ENCODE measurements at places on chromosomes 6 and 20. TPM values are rescaled to one million over a fixed set of nuclear protein-coding genes. Genes with fewer than 3 reads are reported as not detected.

DNA sequence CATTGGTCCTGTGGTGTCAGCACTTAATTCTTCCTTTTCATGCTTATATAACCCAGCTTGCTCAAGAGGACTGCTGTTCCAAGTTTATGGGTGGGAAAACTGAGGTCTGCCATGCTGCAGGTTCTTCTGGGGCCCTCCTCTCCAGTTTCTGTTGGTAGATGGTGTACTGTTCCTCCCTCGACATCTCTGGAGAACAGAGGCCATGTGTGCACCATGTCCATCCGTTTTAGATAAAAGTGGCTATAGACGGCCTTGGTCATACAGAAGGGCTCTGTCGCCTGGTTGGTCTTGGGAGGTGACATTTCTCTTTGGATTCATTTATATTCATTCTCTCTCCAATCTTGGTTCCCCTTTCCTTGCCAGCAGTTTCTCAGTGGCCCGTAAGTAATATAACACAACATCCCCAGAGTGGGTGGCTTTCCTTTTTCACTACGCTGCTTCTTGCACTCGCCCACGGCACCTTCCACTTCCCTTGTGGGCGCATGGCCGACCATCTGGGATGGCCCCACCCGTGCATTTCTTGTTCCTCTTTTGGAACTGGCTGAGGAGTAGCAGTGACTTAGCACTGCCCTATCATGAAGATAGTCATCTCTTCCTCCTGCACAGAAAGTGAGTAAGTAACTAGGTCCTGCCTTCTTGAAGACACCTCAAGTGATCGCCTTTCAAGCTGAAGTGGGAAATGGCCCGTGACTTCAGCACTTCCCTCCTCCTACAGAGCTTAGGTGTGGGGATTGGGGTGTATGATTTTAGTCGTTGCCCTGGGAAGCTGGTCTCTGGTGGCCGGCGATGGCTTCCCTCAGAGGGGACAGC, 94.2 kb downstream of the RREB1 start:
- H3K4me1 ChIP-seq, result peaks cover 25% of the 10 kb centered on the region
- no peak overlapping the region for H3K4me3 ChIP-seq
- peak overlapping the region; percentile 30 for H3K27ac ChIP-seq
- peaks cover 15% of the 10 kb centered on the region for H3K36me3 ChIP-seq
- H3K27me3 ChIP-seq, result no peaks in the 10 kb centered on the region

GRCh38 chr6:70164556-70164955, 138.3 kb downstream of the COL9A1 start:
- H3K4me3 ChIP-seq, result no peak overlapping the region
- no peak overlapping the region for H3K27ac ChIP-seq
- DNase-seq, result no peak
- peaks cover 7% of the 10 kb centered on the region for H3K4me1 ChIP-seq
- H3K27me3 ChIP-seq, result peaks cover 33% of the 10 kb centered on the region
- no peaks in the 10 kb centered on the region for H3K36me3 ChIP-seq

BEND3 gene
- 9.3 TPM for total RNA-seq

GRCh38 chr6:72522735-72523141, 99.1 kb upstream of the KCNQ5 start:
- no peak overlapping the region for H3K4me3 ChIP-seq
- no peaks in the 10 kb centered on the region for H3K36me3 ChIP-seq
- peak; percentile 6 for DNase-seq
- no peak overlapping the region for H3K27ac ChIP-seq

GRCh38 chr6:136628996-136629395, 78.8 kb upstream of the MAP7 start:
- H3K4me1 ChIP-seq, result no peaks in the 10 kb centered on the region
- H3K27me3 ChIP-seq, result no peaks in the 10 kb centered on the region
- peaks cover 3% of the 10 kb centered on the region for H3K36me3 ChIP-seq
- H3K27ac ChIP-seq, result no peak overlapping the region
- no peak overlapping the region for H3K4me3 ChIP-seq
- DNase-seq, result no peak

GRCh38 chr20:43942201-43942590, 27.5 kb downstream of the TOX2 start:
- H3K4me1 ChIP-seq, result peaks cover 40% of the 10 kb centered on the region
- peaks cover 24% of the 10 kb centered on the region for H3K27me3 ChIP-seq
- H3K36me3 ChIP-seq, result no peaks in the 10 kb centered on the region
- no peak for DNase-seq

GRCh38 chr6:116491610-116492330, 19.7 kb upstream of the CALHM5 start:
- H3K4me1 ChIP-seq, result no peaks in the 10 kb centered on the region
- no peaks in the 10 kb centered on the region for H3K36me3 ChIP-seq
- DNase-seq, result no peak
- H3K27ac ChIP-seq, result no peak overlapping the region
- no peak overlapping the region for H3K4me3 ChIP-seq

DNA sequence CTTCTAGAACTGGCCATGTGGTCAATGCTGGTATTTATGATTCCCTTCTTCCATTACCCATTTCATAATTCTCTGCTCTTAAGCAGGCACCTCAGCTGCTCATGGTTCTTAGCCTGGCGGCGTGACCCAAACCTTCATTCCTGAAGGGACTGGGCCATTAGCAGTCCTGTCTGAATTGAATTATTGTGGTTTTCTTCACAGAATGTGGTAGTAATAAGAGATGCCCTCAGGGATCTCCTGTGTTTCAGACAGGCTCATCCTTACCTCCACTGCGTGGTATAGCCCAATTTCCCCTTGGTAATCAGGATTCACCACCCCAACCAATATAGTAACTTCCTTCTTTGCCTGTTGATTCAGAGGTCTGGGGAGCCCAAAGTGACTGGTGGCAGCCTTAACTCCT, 37.6 kb downstream of the PKIB start:
- peaks cover 6% of the 10 kb centered on the region for H3K27me3 ChIP-seq
- H3K27ac ChIP-seq, result no peak overlapping the region
- H3K4me1 ChIP-seq, result no peaks in the 10 kb centered on the region
- H3K4me3 ChIP-seq, result no peak overlapping the region
- H3K36me3 ChIP-seq, result no peaks in the 10 kb centered on the region

DNA sequence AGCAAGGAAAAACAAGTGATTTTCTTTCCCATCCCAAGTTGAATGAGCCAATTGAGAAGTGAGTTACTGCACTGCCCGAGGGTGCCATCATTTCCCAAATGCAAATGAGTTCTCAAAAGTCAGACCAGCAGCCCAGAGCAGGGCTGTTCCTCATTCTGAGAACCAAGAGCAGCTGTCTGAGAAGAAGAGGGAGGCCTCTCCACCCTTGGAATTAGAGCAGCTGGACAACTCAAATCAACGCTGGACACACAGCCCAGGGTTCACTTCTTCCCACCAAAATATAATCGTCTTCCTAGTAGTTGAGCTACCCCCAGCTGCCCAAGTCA, 4.6 kb upstream of the PREX1 start:
- peak overlapping the region; percentile 31 for H3K27ac ChIP-seq
- H3K36me3 ChIP-seq, result peaks cover 2% of the 10 kb centered on the region
- DNase-seq, result no peak
- H3K4me1 ChIP-seq, result peaks cover 21% of the 10 kb centered on the region

DNA sequence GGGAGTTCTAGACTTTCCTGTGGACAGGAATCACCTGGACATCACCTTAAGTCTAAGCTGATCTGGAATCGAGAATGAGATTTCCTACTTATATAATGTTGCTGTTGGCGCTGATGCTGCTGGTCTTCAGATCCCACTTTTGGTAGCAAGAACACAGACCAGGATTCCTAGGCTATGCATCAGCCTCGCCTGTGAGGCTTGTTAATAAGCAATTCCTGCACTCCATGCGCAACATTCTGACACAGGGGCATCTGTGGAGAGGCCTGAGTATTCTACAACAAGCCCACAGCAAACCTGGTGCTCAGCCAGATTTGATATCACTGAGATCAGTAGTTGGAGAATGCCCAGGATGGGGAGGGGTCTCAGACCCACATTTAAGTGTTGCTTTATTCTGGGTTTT, 52.0 kb upstream of the TRIM26 start:
- no peak overlapping the region for H3K27ac ChIP-seq
- H3K4me1 ChIP-seq, result peaks cover 2% of the 10 kb centered on the region
- no peak overlapping the region for H3K4me3 ChIP-seq
- no peak for DNase-seq

- no peaks in the 10 kb centered on the region for H3K36me3 ChIP-seq
- peaks cover 22% of the 10 kb centered on the region for H3K27me3 ChIP-seq
- no peak overlapping the region for H3K4me3 ChIP-seq
- peaks cover 10% of the 10 kb centered on the region for H3K4me1 ChIP-seq
Observed at GRCh38 chr6:44078827-44079671, 48.2 kb downstream of the MRPL14 start.

DNA sequence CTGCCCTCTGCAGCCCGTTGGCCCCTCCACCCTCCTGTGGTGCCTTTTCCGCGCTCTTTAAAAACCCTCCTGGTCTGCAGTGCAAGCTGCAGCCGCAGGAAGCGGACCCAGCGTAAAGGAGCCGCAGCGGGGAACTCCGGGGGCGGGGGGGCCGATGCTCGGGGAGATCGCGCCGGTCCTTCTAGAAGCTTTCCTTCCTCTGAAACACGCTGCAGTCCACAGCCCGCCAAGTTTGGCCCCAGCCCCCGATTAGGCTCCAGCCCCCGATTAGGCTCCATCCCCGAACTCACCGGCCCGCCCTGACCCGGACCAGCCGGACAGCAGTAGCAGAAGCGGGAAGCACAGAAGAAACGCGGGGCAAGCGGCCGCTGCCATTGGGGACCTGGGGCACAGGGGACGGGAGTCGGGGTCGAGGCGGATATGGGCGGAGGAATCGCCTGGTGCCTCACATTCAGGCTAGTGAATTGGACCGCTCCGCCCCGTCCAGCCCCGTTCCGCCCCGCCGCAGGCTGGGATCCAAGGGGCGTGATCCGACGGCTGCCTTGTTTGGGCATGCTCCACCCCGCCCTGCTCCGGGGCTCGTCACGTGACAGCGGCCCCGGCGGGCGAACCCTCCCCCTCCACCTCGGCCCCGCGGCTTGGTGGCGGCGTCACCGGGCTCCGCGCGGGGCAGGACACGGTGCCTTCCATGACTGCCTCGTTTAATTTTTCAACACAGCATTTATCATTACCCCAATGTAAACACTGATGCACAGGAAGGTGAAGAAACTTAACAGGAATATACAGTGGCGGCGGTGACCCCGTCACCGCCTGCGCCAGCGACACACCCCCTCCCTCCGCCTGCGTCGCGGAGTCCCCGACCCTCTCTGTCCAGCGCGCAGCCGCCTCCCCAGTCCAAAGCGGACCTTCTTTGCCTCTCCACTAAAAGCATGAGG, 20.3 kb downstream of the RAET1L start:
- H3K4me3 ChIP-seq, result peak overlapping the region; percentile 83
- DNase-seq, result peak; percentile 92
- H3K4me1 ChIP-seq, result peaks cover 59% of the 10 kb centered on the region
- H3K27ac ChIP-seq, result peak overlapping the region; percentile 84
- H3K27me3 ChIP-seq, result peaks cover 47% of the 10 kb centered on the region

BTN1A1 gene
- total RNA-seq, result 0.14 TPM

SOBP gene
- 2.1 TPM for total RNA-seq

PI3 gene
- not detected for total RNA-seq

RAD21L1 gene
- not detected for total RNA-seq

DNA sequence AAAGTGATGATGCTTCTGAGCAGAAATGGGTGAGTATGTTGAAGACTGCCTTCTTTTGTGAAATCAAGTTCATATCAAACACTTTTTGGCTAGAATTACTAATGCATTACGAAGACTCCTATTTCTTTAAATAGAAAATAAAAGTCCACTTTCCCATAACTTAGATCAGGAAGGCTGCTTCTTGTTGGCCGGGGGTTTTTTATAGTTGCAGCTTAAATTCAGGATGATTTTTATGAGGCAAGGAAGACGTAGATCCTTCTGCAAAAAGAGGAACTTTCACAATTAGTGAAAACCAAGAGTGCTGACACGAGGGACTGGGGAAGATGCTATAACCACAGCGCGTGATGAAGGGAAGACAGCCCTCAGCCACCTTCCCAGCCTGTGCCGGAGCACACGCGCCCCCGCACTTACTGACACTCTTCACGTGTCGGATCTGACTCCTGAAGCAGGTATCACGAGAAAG, 206.1 kb upstream of the PRDM1 start:
- peak overlapping the region; percentile 4 for H3K27ac ChIP-seq
- no peak for DNase-seq
- no peaks in the 10 kb centered on the region for H3K36me3 ChIP-seq
- H3K4me1 ChIP-seq, result peaks cover 10% of the 10 kb centered on the region
- peak overlapping the region; percentile 38 for H3K4me3 ChIP-seq
- H3K27me3 ChIP-seq, result peaks cover 65% of the 10 kb centered on the region

- H3K36me3 ChIP-seq, result peaks cover 6% of the 10 kb centered on the region
- DNase-seq, result no peak
- no peaks in the 10 kb centered on the region for H3K27me3 ChIP-seq
- H3K27ac ChIP-seq, result no peak overlapping the region
- peaks cover 9% of the 10 kb centered on the region for H3K4me1 ChIP-seq
- no peak overlapping the region for H3K4me3 ChIP-seq
Observed at GRCh38 chr20:1414982-1415381, 22.1 kb upstream of the FKBP1A start.

DNA sequence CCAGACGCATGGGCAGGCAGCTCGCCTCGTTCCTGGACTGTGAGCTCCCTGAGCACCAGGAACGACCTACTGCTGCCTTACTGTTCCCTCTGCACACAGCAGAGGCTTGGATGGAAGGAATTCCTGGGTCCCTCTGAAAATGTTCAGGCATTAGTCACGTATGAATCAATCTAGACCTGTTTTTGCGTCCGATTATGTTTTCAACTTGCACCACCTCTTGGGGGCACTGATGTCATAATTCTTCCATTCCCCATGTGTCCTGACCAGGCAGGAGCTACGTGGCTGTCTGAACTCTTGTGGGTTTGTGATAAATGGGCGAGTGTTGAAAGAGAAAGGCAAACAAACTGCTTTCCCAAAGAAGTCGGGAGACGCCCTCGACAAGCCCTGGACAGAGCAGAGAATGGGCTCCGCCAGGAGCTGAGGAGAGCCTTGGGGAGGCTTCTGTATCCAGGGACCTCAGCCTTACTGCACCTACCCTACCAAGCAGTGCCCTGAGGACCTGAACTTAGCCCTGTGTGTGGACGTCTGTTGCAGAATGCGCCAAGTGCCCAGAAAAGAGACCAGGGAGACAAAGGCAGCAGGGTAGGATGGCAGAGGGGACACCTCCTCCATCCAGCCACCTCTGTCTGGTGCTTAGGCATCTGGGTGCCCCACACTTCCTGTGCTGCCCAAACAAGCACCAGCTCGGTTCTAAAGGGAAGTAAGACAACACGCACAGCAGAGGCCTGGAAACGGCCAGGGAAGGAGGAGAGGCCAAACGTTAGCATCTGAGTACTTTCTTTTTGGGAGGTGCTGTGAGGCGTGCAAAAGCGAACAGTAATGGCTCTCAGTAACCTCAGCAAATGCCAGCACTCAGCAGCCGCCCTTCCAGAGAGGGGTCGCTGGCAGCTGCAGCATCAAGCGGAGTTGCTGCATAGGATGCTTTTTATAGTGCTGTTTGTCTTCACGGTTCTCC, 124.2 kb downstream of the LY86 start:
- peak overlapping the region; percentile 12 for H3K4me3 ChIP-seq
- H3K27me3 ChIP-seq, result peaks cover 14% of the 10 kb centered on the region
- H3K27ac ChIP-seq, result peak overlapping the region; percentile 57
- no peak for DNase-seq
- peaks cover 21% of the 10 kb centered on the region for H3K4me1 ChIP-seq

AK9 gene
- total RNA-seq, result 3.1 TPM

Measured in activated naive CD8-positive, alpha-beta T cell treated with anti-CD3 and anti-CD28 coated beads for 36 hours (primary cell).